ENCODE measurements at places on chromosomes 12 and 14.

DNA sequence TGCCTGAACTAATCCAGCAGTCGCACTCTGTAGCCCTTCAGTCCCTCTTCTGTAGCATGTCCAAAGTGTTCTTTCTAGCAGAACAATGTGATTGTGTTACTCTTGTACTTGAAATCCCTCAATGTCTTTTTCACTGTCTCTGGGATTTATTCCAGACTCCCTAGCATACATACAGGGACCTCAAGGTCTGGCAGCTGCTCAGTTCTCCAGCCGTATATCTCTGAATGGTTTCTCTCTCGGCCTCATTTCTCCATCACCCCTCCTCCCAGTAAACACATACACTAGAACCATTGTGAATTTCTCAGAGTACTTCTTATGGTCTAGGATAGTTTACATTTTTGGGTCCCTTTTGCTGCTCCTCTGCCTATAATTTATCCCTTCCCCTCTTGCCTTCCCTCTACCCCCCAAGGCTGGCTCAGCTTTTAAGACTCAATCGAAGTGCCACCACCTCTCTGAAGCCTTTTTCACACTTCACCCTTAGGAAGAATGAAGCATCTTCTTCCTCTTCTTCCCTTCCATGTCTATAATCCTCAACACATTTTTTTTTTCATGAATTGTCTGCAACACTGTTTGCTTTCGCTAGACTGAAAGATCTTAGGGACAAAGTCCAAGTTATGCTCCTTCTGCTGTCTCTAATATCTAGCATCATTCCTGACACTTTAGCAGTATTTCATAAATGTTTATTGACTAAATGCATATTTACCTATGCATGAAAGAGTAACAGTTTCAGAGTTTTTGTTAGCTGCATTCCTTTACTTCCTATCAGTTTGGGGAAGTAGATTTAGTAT is 446.1 kb downstream of the ZFP36L1 start:
- no peak for DNase-seq

- no peak for DNase-seq
These were observed 1.5 kb downstream of the FRMD6 start for GRCh38 chr14:51653079-51653774.

DNA sequence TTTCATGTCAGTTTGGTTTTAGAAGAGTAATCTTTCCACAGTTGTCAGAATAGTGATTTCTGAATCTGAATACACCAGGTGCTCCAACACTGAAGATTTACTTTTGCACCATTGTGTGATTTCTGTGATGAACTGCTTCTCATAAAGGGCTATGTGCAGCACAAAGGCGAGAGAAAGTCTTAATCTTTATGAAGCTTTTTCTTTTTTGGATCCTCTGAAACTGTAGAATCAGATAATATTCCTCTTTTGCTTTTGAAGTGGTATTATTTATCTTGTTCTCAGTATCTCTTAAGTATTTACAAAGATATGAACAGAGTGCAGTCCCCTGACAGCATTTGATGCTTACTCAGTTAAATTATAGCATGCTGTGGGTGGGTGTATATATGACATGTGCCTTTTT is 207.8 kb downstream of the NAV3 start:
- DNase-seq = no peak

DNA sequence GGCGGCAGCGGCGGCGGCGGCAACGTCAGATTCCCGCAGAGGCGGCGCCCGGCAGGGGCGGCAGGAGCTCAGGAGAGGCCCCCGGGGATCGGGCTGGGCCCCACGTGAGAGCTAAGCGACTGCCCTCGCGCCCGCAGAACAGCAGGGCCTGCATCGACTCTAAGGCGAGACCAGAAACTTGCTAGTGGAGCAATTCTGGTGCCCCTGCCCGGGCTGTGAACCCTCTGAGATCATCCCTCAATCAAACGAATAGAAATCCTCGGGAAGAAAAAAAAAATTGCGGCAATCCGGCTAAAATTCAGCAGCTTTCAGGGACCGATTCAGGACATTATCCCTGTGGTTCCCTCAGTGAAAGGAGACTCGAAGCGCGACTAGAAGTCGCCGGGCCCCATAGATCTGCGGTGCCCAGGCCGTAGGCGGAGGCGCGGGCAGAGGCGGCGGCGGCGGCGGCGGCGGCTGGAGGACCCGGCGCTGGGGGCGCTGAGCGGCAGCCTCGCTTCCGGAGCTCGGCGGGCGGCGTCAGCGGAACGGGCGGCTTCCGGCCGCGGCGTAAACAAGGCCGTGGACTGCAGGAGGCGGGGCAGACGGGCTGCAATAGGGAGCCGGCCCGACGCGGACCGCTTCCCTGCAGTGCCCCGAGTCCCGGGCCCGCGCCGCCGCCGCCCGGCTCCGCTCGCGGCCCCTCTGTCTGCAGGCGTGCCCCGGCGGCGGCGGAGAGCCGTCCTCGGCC is at the start of gene KLHDC2:
Gene KLHDC2, plus strand, starts transcription at position 583 of the 730 bp plus-strand sequence. CDS start 316 bp downstream, outside the sequence.
- DNase-seq = peak; percentile 86

GRCh38 chr12:8081251-8081920 is 688 bp upstream of the NECAP1 start:
- no peak for DNase-seq

DNA sequence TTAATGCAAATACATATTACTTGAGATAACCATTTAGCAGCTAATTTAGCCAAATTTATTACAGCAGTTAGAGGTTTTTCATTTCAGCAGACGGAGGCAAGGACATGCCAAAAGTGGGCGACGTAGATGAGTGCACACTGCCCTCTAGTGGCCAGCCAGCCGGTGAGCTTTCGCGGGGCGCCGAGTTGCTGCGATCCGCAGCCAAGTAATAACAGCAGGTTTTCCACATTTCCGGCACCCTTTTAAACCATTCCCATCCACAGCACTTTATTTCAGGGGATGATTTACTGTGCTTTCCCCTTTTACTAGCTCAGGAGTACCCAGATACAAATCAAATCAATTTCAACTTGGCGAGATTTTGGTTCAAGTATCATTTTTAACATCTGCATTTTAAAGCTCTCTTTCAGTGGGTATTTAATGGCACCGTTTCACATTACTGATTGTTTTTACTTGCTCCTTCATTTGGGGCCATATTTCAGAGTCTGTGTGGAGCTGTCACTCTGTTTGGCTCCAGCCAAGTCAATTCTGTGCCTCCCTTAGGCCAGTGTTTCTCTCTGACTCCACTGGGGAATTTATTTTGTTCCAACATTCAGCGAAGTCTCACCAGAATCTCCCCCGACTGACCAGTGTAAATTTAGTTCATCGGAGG is 158.0 kb downstream of the EGLN3 start:
- peak; percentile 46 for DNase-seq

- DNase-seq = peak; percentile 74
These were observed 3.3 kb upstream of the KRT18 start for GRCh38 chr12:52945389-52946232.

GRCh38 chr12:87815771-87816585 is 213.2 kb downstream of the C12orf50 start:
- DNase-seq = no peak

DNA sequence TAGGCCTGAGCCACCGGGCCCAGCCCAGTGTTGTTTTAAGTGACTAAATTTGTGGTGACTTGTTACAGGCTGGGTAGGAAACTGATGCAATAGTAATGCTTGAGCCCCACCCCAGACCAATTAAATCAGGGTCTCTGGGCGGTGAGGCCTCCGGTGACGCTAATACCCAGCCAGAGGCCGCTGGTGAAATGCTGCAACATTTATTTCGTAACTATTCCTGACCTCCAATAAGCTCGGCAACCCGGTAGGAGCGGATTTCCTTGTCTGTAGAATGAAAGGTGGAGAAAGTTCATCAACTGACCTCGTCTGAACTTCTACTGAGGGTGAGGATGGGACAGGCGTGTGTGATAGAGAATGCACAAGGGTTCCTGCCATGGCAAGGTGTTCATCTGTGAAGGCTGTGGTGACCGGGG is 42.3 kb downstream of the FZD10 start:
- DNase-seq = no peak

GRCh38 chr12:69873429-69873828 is 48.4 kb downstream of the MYRFL start:
- no peak for DNase-seq

- no peak for DNase-seq
These were observed 251.4 kb upstream of the ATXN7L3B start for GRCh38 chr12:74286254-74286653.

DNA sequence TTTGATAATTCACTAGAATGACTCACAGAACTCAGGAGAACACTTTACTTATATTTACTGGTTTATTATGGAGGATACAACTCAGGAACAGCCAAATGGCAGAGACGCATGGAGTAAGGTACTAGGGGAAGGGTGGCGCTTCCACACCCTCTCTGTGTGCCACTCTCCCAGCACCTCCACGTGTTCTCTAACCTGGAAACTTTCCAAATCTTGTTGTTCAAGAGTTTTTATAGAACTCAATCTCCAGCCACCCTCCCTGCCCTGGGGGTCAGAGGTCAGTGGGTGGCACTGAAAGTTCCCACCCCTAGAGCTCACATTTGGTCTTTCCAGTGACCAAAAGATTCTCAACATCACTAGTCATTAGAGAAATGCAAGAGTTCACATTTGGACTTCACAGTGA is 13.2 kb downstream of the TRIM9 start:
- no peak for DNase-seq

GRCh38 chr12:65986047-65986446 is 144.5 kb downstream of the LLPH start:
- no peak for DNase-seq

GRCh38 chr14:97878206-97878605 is 1081.0 kb downstream of the VRK1 start:
- no peak for DNase-seq

DNA sequence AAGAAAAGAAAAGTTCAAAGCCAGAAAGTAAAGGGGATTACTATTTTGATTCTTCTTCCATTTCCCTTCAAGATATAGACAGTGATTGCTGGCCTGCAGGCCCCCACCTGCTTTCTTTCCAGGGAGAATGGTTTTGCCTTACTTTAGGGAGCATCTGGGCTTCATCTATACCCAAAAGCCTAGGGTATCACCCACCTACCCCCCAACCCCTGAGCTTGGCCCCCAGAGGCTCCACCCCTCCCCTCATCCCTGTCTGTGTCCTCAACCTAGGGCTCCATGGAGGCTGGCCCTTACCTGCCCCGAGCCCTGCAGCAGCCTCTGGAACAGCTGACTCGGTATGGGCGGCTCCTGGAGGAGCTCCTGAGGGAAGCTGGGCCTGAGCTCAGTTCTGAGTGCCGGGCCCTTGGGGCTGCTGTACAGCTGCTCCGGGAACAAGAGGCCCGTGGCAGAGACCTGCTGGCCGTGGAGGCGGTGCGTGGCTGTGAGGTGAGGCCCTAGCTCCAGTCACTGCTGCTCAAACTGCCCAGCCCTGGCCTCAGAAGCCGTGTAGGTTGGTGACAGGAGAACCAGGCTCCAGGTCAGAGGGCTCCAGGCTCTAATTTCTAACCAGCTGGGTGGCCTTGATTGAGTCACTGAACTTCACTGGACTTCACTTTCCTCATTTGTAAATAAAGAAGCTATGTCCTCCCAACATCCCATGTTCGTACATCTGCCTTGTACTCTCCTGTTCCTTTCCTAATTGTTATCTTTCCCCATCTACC is 13.6 kb downstream of the ARHGEF40 start:
- no peak for DNase-seq

- DNase-seq = no peak
These were observed 7.7 kb downstream of the GATC start for GRCh38 chr12:120453977-120454376.

- no peak for DNase-seq
These were observed 14.4 kb downstream of the IGF1 start for GRCh38 chr12:102465762-102466560.

DNA sequence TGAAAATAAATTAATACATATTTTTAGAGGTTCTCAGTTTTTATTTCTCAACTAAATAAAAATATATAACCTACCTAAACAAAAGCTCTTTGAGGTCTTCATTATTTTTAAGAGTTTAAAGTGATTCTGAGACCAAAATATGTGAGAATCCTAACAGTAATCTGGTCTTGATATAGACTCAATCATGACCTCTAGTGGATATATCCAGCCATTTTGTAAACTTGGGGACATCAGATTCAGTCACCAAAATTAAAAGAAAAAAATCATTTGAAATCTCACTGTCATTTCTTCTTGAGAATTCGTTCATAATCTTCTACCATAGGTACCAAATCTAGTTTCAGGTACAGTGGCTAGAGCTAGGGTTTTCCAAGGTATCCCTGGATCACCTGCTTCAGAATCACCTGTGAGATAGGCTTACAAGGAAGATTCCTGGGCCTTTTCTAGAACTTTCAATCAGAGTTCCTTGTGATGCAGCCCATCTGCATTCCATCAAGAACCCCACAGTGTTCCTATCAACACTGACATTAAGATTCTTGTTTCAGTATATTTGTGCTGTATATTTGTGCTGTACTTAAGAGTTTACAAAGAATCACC is 214.9 kb downstream of the ADAMTS20 start:
- no peak for DNase-seq

DNA sequence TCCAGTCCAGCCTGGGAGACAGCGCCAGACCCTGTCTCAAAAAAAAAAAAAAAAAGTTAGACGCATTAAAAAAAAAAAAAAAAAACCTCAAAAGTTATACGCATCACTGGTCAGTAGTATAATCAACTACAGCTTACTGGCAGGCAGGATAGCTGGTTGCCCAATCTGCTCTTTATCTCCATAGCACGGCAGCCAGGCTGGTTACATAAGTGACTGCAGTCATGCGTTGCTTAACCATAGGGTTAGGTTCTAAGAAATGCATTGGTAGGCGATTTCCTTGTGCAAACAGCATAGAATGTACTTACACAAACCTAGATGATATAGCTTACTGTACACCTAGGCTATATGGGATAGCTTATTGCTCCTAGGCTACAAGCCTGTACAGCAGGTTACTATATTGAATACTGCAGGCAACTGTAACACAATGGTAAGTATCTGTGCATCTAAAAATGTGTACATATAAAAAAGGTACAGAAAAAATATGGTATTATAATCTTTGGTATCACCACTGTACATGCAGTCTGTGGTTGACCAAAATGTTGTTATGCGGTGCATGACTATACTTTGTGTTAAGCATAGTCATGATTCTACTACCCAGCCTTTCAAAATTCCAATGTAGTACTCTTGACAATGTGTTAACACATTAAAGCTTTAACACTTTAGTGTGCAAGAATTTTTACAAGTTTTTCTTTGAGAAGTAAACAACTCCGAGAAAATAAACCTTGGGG is 8.1 kb downstream of the L2HGDH start:
- DNase-seq = no peak

GRCh38 chr14:94163796-94164195 is 10.3 kb upstream of the PPP4R4 start:
- DNase-seq = no peak

- DNase-seq = no peak
These were observed 772.9 kb downstream of the MED13L start for GRCh38 chr12:115504306-115505290.

DNA sequence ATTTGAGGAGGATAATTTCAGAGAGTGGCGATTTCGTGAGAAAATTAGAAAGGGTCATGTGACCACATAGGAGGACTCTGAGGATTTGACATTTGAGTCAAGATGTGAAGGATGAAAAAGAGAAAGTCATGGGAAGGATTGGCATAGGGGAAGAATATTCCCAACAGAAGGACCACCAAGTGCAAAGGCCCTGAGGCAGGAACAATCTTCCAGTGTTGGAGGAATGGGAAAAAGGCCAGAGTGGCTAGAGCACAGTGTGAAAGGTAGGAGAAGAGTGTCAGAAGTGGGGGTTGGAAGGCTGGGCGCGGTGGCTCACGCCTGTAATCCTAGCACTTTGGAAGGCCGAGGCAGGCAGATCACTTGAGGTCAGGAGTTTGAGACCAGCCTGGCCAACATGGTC is 3.9 kb upstream of the PPP1CC start:
- DNase-seq = no peak

- no peak for DNase-seq
These were observed 3.5 kb downstream of the RIN3 start for GRCh38 chr14:92516966-92517506.
